ENCODE measurements at places on chromosomes 4 and X.

GRCh38 chrX:48558271-48558670, 16.0 kb upstream of the RBM3 start:
- peak; percentile 79 for DNase-seq

GRCh38 chr4:10055871-10056270, 34.6 kb upstream of the SLC2A9 start:
- no peak for DNase-seq

DNA sequence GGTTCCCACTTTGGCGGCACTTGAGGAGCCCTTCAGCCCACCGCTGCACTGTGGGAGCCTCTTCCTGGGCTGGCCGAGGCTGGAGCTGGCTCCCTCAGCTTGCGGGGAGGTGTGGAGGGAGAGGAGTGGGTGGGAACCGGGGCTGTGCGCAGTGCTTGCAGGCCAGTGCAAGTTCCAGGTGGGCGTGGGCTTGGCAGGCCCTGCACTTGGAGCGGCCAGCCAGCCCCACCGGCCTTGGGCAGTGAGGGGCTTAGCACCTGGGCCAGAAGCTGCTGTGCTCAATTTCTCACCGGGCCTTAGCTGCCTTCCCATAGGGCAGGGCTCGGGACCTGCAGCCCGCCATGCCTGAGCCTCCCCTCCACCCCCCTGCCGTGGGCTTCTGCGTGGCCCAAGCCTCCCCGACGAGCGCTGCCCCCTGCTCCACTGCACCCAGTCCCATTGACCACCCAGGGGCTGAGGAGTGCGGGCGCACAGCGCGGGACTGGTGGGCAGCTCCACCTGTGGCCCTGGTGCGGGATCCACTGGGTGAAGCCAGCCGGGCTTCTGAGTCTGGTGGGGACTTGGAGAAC, 474.3 kb downstream of the MID1IP1 start:
- no peak for DNase-seq

DNA sequence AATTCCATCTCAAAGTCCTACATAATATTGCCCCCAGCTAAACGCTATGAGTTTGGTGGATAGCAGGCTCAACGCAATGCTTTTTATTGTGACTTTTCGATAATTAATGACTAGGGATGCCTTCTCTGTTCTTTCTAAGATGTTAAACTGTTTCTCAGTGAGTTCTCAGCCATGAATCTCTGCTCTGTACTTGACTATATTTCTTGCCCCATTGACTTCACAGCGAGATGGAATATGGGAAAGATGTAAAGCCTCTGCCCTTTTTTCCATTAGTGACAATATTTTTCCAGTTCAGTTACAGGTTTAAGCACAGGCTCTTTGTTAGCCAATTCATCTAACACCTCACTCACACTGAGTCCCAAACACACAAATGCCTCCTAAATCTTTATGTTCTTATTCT, 1022.0 kb downstream of the ADGRL3 start:
- no peak for DNase-seq

All from RPMI7951 (cell line).